A549 (cell line): ENCODE measurements at places on chromosomes 4 and X.

DNA sequence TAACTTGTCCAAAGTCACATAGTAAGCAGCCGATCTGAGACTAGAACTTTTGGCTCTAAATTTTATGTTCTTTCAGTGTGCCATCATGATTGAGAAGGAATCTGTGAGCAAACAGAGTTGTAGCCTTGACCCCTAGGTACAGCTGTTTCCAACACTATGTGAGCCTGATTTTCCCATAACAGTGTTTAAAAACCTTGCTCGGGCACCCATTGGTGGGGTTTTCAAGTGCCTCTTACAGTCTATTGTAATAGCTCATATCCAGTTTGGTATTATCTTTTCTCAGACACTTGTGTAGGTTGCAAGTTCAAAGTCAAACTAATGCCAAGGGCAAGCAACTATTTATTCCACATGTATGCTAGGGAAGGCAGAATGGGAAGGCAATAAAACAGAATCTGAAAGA, 467.9 kb downstream of the INPP4B start:
- no peak for DNase-seq

- DNase-seq = peak; percentile 2
Measured at GRCh38 chrX:29911673-29912072, 303.7 kb upstream of the MAGEB2 start.

- DNase-seq = no peak
Measured at GRCh38 chrX:150857453-150857852, 41.0 kb downstream of the CD99L2 start.

- DNase-seq = no peak
Measured at GRCh38 chr4:41638866-41639265, 100.9 kb downstream of the LIMCH1 start.

- no peak for DNase-seq
Measured at GRCh38 chr4:126238013-126238412, 923.3 kb downstream of the FAT4 start.

GRCh38 chr4:185211035-185211434, 1.6 kb downstream of the SNX25 start:
- no peak for DNase-seq

DNA sequence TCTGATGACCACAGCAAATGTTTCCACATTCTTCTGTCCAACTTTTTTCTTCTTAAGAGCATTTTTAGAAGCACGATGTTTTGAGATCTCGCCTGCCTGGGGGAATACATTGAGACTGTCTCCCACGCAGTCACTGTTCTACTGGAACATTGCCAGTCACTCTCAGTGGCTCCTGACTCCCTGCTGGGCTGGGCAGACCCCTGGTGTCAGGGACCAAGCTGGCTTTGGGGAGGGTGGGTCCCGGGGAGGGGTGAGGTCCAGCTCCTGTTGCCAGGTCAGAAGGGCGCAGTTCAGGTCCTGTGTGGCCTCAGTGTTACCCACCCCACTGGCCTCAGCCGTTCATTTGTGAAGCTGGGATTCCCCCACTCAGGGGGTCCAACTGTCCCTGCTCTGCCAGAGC, 18.9 kb upstream of the ABLIM2 start:
- DNase-seq = no peak
